NCI-H2081 treated with DMSO at 0.1 percent for 48 hours (cell line): ENCODE measurements at places on chromosomes 3 and 15.

DNA sequence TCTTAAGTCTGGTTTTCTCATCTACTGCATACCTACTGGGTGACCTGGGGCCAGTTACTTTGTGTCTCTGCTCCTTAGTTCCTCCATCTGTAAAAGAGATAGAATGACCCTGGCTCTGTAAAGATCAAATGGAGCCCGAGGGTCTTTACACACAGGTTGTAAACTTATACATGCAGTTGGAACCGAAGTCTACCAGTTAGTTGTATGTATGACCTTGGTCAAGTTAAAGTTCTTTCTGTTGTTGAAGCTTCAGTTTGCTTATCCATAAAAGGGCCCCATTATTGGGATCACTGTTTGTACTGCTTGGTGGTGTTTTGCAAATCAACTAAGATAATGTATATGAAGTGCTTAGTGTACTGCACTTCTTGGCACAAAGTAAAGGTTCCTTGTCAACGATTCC lies 186.9 kb downstream of the PTPRG start:
- no peak for DNase-seq

- no peak for DNase-seq
These were observed 151.4 kb upstream of the MCTP2 start for GRCh38 chr15:94079968-94080367.

DNA sequence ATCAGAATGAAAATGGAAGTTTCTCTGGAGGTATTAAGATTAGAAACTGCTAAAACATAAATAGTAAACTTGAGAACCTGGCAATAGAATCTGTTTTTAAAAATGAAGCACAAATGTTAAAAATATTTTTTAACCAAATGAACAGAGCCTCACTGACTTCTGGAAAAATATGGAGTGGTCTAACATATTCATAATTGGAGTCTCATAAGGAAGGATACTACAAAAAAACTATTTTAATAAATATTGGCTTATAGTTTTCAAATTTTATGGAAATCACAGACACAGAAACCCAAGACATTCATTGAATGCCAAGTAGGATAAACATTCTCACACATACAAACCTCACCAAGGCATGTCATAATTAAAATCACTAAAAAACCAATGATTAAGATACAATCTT lies 23.6 kb upstream of the TASOR start:
- DNase-seq, result no peak

DNA sequence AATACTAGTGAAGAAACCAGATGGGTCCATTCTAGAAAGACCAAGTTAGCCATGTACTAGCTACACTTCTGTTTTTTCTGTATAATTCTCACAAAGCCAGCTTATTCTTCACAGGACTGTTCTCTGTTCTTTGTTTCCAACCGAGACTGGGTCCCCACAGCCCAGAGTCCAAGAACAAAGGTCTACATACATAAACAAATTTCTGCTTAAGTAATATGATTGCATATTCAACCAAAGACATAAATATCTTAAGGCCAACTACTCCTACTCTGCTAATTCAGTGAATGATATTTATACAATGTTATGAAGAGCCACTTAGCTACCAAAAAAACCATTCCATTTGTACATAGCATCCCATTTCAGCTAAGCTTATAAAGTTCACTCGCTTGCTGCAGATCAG lies 299.8 kb upstream of the CCDC54 start:
- no peak for DNase-seq

DNA sequence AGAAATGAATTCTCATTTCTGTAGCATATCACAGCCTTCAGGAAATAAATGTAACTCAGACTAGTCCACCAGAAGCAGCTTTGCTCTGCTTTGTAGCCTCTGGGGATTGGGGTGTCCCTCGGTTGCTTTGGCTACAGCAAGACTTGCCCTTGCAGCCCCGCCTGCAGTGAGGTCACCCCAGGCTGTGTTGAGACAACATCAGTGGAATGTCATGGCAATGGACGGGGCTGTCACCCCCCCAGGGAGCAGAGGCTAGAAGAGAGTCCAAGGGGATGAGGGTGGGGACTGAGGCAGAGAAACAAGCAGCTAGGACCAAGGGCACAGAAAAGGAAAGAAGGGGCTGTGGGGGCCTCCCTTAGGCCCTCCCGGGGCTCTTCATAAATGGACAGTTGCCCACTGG lies 854 bp downstream of the CLEC3B start:
- DNase-seq, result no peak

DNA sequence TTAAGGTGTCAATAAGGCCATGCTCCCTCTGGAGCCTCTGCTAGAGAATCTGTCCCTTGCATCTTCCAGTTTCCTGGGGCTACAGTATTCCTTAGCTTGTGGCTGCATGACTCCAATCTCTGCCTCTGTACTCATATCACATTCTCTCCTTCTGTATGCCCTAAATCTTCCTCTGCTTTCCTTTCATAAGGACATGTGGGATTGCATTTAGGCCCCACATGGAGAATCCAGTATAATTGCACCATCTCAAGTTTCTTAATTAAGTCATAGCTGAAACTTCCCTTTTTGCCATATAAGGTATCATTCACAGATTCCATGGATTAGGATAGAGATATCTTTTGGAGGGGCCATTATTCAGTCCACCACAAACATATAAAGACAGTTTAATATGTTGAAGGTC lies 409.8 kb upstream of the TMCO5A start:
- no peak for DNase-seq
